Stimulated activated CD8-positive, alpha-beta memory T cell treated with anti-CD3 and anti-CD28 coated beads, Interleukin-4, amount 100 ng/mL, for 1 hour (primary cell): ENCODE measurements at places on chromosomes 7 and 10.

DNA sequence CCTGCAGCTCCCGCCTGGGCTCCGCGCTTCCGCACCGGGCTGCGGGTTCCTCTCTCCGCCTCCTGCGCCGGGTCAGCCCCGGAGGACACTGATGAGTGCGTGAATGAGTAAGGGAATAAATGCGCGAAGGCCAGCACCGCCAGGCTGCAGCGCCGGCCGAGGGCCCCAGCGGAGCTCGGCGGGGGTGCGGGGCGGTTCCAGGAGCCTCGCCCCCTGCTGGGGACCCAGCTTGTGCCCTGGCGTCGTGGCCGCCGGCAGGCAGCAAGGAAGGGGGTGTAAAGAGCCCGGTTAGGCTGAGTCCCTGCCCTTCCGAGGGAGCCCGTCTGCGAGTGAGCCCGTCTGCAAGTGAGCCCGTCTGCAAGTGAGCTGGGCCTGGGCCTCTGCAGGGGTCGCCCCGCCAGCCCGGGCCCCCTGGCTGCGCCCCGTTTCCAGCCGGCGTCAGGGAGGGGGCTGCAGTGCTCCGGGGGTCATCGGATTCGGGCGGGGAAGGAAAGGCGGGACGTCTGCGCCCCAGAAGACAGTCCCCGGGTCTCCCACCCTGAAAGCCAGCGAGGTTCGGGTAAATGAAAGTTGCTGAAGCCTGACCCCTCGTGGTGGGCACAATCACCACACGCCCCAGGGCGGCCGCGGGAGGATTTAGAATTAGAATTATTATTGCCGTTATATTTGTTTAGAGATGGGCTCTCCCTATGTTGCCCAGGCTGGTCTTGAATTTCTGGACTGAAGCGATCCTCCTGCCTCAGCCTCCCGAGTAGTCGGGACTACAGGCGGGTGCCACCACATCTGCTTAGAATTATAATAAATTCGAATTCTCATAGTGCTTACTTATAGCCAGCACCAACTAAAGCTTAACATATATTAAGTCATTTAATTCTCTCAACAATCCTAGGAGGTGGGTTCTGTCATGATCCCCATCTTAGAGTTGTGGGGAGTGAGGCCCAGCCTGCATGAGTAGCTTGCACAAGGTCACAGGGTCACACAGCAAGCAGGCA is 8.6 kb upstream of the CRYGN start:
- DNase-seq = peak; percentile 55

DNA sequence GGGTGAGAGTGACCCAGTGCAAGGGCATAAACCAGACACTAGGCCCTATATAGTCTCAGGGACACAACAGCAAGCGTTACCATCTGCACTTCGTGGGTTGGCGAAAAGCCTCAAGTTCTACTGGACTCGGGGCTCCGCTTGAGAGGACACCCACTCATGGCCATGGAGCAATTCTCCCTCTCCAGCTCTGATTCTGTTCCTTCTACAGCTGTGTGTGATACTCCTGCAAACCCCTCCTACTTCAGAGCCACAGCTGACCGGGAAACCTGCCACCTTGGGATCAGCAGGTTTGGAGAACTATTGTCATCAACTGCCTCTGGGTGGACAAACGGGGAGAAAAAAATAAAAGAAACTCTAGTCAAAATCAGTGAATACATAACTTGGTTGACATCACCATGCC is 306.9 kb downstream of the FGFR2 start:
- no peak for DNase-seq

DNA sequence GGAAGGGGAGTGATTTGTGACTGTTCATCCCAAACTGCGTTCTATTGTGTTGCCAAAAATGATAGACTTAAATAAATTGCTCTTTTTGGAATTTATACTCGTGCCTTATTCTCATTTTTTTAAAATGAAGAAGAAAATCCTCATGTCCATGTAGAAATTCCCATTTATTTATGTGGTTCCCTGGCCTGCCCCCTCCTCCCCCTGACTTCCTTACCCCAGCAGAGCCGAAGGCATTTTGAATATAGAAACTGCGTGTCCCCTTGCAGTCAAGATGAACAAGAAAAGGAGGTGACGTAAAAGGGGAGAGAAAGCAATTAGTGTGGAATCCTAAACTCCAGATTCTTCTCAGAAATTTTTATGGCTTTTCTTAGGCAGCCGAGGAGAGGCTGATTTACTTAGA is 126.1 kb downstream of the FAM204A start:
- DNase-seq = no peak

GRCh38 chr10:70932392-70933196 is 44.2 kb upstream of the PCBD1 start:
- DNase-seq = no peak

DNA sequence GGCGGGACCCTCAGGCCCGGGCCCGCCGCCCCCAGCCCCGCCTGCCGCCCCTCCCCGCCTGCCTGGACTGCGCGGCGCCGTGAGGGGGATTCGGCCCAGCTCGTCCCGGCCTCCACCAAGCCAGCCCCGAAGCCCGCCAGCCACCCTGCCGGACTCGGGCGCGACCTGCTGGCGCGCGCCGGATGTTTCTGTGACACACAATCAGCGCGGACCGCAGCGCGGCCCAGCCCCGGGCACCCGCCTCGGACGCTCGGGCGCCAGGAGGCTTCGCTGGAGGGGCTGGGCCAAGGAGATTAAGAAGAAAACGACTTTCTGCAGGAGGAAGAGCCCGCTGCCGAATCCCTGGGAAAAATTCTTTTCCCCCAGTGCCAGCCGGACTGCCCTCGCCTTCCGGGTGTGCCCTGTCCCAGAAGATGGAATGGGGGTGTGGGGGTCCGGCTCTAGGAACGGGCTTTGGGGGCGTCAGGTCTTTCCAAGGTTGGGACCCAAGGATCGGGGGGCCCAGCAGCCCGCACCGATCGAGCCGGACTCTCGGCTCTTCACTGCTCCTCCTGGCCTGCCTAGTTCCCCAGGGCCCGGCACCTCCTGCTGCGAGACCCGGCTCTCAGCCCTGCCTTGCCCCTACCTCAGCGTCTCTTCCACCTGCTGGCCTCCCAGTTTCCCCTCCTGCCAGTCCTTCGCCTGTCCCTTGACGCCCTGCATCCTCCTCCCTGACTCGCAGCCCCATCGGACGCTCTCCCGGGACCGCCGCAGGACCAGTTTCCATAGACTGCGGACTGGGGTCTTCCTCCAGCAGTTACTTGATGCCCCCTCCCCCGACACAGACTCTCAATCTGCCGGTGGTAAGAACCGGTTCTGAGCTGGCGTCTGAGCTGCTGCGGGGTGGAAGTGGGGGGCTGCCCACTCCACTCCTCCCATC is 82.7 kb downstream of the PAX2 start:
- no peak for DNase-seq

DNA sequence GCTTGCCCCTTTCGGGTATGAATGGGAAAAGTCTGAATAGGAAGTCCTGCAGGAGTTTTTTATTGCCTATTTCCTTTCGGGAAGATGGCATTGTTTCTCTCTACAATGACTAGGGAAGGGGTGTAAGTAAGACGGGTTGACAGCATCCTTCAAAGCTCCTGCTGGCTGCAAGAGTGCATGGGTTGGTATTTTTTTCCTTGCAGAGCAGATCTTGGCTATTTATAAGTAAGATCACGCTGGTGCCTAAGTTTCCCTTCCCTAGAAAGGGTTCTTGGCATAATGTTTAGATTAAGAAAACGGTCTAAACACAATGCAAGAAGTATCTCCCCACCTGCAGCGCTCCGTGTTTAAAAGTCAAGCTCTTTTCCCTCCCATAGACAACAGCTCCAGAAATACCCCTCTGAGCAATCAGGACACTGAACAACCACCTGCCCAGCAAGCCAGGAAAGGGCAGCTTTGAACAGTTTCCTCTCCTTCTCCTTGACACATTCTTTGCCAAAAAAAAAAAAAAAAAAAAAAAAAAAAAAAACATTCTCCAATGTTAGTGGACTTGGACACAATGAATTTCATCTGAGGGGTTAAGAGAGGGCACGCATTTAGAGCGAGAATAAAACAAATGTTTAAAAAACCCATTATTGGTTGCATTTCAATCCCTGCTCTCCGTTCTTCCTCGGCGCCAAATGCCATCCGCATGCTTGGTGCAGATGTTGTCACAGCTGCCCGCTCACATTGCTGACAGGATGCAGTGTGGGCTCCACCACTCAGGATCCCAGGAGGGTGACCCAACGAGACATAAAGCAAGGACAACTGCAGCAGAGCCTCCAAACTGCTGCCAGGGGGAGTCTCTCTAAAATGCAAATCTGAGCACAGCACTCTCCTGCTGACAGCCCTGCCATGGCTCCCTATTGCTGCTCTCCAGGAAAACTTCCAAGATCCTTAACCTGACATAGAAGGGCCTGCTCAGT is 427.4 kb upstream of the MGMT start:
- no peak for DNase-seq

- DNase-seq = no peak
Measured at GRCh38 chr7:44748948-44749731, 493 bp downstream of the ZMIZ2 start.

DNA sequence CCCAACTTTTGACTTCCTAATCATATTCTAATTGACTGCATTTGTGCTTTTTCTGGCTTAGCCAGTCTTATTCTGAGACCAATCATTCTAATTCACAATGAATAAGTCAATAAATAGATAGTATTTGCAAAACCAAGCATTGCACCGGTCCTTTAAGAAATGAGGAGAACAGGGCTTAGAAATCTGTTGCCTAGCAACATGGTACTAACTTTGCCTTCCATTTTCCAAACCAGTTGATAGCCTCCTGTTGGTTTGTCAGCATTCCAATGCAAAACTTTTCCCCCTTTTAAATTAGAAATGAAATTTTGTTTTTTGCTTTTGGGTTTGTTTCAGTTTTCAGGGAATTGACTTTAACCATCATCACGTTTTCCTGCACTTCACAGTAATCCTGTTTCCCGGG is 603.5 kb upstream of the NRP1 start:
- no peak for DNase-seq

DNA sequence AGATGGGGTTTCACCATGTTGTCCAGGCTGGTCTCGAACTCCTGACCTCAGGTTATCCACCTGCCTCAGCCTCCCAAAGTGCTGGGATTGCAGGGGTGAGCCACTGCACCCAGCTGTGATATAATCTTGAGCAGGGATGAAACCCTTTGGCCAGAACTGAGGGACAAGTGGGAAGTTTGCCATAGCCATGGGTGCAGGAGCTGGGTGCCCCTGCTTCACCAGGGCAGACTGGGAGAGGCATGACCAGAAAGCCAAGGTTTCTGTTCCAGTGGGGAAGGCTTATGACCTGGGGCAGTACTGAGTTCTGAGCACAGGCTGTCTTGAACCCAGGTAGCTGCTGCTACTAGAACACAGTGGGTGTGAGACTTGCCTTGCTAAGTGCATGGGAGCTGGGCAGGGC is 40.5 kb upstream of the CDK13 start:
- DNase-seq = no peak

GRCh38 chr7:113270790-113271189 is 152.4 kb upstream of the SMIM30 start:
- DNase-seq = no peak

DNA sequence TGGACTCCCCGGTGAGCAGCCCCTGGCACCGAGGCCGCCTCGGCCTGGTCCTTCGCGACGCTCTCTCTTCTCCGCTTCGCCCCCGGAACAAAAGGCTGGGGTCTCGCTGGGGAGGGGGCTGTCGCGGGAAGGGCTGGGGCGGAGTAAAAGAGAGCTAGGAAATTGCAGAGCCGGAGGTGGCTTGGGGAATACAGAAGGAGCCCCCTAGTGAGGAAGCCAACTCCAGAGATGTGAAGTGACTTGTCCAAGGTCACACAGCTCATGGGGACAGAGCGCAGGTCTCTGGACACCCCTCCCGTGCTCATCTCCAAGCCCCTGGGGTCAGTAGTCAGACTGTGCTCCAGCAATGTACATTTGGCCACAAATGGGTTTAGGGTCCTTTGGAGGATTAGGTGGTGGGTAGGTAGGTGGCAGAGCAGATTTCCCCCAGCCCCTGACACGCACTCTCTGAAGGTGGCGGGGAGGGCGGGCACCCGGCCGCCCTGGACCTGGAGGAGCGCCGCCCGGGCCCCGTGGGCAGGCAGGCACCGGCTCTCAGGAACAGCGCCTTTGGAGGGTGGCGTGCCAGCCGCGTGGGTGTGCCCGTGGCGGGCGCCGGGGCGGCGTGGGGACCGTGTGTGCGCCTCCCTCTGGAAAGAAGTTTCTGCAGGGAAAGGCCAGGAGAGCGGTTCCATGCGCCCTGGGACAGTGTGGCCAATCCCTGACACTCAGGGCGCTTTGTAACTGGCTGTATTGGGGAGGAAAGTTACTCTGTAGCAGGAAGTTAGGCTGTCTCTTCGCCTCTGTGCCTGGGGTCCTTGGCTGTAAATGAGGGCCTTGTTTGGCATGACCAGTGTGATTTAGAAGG is 910 bp downstream of the WIPF3 start:
- DNase-seq = no peak

DNA sequence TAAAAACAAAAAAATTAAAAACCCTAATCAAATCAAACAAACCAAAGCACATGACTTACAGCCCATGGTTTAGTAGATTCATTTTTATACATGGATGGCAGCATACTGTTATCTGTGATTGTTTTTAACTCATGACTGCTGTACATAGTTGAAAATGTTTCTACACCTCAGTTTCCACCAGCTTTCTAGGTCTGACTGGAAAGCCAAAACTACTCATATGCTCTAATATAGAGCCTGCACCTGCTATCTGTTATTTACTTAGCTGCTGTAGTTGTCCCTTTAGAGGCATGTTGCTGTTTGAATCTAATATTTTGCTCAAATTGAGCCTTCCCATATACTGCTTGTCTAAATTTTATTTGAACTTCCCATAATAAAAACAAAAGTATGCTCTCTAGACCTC is 289.9 kb upstream of the LRRN3 start:
- no peak for DNase-seq

GRCh38 chr7:124076841-124077240 is 44.0 kb upstream of the TMEM229A start:
- no peak for DNase-seq

GRCh38 chr10:58723966-58724365 is 211.3 kb downstream of the BICC1 start:
- DNase-seq = no peak

- no peak for DNase-seq
Measured at GRCh38 chr7:803243-803635, 29.0 kb upstream of the SUN1 start.

DNA sequence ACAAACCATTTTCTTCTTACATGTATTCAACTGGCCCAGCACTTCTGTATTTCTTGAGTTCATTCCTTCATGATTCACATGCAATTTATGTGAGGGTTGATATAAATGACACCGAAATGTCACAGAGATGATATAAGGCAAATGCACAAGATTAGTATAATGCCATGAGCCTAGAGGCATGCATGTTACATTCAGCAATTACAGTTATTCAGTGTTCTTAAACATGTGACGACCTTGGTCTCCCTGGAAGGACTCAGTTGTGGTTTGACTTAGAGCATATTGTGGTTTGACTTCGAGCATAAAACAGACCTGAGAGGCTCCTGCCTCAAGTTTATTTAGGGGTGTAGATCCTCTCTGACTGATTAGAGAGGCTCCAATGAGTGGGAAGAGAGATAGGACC is 752.1 kb upstream of the POM121L12 start:
- DNase-seq = no peak

GRCh38 chr10:42937649-42938180 is 139.2 kb upstream of the RET start:
- DNase-seq = no peak

GRCh38 chr10:15841696-15842095 is 18.6 kb downstream of the MINDY3 start:
- DNase-seq = no peak

GRCh38 chr7:99557940-99558305 is 519 bp upstream of the ZNF655 start:
- no peak for DNase-seq

- DNase-seq = no peak
Measured at GRCh38 chr7:47885309-47885986, 62.8 kb downstream of the PKD1L1 start.

GRCh38 chr7:152341039-152341913 is 94.5 kb downstream of the KMT2C start:
- no peak for DNase-seq
